NCI-H1105 treated with DMSO at 0.1 percent for 48 hours (cell line): ENCODE measurements at places on chromosomes 7 and 10.

DNA sequence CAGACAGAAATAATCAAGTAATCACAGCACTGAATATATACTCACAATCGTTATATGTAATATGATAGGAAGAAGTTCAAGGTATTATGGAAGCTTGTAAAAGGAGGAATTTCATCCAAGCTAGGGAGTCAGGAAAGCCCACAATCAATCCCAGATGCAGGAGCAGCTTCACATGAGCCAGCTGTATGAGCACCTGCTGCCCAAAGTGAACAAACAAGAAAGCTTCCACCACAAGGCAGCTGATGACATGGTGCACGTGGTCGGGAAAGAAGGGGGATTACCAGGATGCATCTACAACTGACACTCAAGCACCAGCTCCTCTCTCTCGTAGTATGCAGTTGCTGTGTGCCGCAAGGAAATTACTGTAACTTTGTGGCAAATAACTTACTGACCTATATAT is 225.2 kb downstream of the XPNPEP1 start:
- peak; percentile 6 for DNase-seq

DNA sequence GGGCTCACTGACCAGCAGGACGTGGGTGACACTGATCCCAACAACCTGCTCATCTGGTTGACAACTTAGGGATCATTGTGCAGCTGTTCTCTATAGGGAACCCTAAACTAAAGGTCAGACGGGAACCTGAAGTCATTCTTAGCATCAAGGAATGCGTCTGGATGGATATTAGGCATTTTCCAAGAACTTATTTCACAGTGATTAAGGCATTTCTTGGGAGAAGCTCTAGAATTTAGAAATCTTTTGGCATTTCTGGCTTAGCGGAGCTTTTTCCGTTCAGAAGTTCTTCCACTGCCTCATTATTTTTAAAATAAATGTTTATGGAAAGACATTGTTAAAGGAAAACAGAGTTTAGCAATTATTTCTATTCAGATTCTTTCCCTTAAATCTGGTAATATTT is 303.3 kb upstream of the IGFBP3 start:
- DNase-seq: no peak

DNA sequence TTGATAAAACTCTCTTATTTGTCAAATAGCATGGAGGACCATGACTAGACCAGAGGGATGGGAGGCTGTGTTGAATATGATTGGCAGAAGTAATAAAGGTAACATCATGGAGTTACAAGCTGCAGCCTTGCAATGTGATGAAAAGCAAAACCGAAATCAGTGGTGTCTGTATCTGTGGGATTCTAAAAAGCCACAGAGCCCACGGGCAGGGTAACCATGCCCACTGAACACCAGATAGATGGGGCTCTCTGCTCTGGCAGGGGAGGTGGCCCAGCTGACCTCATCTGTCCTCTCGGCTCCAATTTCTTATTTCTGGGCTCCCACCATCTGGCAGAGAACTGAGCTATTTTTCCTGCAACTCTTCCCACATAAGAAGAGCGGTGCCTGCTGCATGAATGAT is 1072.2 kb downstream of the GATA3 start:
- DNase-seq: no peak

- no peak for DNase-seq
Observed at GRCh38 chr7:82049891-82050533, 280.2 kb upstream of the HGF start.

GRCh38 chr10:96719200-96719599 is 1.1 kb downstream of the PIK3AP1 start:
- DNase-seq: no peak

- DNase-seq: no peak
Observed at GRCh38 chr10:36096576-36096975, 454.5 kb upstream of the FZD8 start.

- no peak for DNase-seq
Observed at GRCh38 chr7:16034353-16034752, 347.9 kb upstream of the MEOX2 start.

GRCh38 chr7:146002431-146003078 is 114.0 kb upstream of the CNTNAP2 start:
- DNase-seq: no peak

GRCh38 chr10:31157123-31158010 is 125.7 kb upstream of the ZNF438 start:
- DNase-seq: peak; percentile 69

GRCh38 chr10:104284846-104285245 is 15.9 kb downstream of the GSTO2 start:
- DNase-seq: no peak

GRCh38 chr10:83078645-83079044 is 1060.7 kb upstream of the GHITM start:
- no peak for DNase-seq

GRCh38 chr7:28704706-28705105 is 253.4 kb downstream of the TRIL start:
- DNase-seq: no peak

DNA sequence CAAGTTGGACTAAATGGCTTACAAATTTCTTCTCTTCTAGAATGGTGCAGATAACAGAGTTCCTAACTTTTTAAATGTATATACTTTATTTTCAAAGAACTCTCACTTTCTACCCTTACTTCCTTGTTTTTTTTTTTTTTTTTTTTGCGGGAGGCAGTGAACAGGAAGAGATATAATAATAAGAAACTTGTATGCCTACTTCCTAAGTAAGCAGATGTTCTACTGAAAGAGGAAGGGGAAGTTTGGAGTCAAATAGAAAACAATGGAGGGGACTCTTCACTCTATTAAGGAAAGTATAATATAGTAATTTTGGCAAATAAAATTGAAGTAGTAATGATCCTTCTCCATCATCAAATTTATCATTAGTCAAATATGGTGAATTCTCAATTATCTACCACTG is 754.0 kb downstream of the KCNMA1 start:
- no peak for DNase-seq

DNA sequence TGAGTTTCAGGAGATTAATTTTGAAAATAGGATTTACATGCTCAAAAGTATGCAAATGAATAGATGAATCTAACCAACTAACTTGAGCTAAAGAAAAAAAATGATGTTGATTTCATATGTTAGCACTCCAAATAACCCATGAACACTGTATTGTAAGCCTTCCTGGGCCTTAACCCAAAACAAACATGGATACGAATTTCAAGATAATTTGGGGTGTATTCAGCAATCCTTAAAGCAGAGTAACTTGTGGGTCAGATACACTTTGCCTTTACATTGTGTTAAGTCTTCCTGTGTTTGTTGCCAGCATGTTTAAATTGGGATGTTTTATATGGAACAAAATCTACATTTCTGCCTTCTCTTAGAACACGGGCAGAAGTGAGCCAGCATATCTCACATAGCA is 124.2 kb upstream of the WDR11 start:
- DNase-seq: no peak

GRCh38 chr10:18668026-18668425 is 8.8 kb downstream of the ARL5B start:
- no peak for DNase-seq

DNA sequence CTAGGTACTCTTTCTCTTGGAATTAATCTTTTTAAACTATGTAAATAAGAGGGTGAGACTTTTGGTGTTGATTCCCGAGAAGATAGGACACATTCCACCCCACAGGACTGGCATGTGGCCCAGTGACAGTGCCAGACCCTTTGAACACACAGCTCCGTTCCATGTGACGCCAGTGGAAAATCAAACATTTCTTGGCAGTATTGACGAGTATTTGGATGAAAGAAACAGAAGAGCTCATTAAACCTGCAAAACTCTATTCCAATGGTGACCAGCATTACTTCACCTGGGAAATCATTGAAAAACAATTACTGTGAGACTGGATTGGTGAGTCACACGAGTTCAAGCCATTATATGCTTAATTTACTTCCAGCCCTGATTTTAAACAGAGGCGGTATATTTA is 25.8 kb downstream of the AKR1E2 start:
- no peak for DNase-seq

DNA sequence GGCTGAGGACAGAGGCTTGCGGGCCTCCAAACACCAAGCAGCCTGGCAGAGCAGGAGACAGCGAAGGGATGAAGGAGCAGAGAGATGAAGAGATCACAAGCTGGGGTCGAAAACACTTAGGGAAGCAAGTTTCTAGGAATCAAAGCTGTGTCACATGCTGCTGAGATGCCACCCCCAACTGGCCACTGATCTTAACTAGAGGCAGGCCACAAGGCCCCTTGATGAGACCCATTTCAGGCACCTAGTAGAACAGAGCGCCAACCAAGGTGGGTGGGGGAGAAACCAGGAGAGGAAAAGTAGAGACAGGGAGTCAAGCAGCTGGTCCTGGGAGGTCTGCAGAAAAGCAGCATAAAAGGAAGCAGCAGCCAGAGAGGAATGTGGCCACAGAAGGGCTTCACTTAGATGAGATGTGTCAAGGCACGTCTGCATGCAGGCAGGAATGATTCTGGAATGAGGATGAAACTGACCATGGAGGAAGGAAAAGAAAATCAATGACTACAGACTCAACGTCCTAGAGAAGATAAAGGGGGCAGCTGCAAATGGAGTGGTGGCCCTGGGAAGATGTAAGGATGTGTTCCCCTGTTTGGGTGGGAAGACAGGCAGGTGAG is 85.0 kb upstream of the DDC start:
- no peak for DNase-seq

- DNase-seq: no peak
Observed at GRCh38 chr10:22648547-22648961, 65.8 kb downstream of the PIP4K2A start.

DNA sequence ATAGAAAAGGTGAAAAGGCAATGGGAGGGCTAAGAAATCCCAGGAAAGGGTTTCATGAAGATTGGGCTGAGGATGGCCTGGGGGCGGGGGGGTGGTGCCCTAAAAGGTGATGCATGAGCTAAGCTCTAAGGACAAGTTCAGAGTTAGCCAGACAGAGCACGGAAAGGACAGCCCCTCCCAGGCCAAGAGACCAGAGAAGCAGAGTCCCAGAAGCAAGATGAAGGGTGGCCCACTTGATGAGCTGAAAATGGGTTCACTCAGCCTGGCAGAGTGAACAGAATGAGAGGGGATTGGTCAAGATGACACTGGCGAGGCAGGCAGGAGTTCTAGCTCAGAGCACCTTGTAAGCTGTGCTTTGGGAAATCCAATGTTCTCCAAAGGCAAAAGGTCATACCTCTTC is 89.4 kb upstream of the GPR26 start:
- no peak for DNase-seq

GRCh38 chr7:19107356-19108146 is 9.9 kb downstream of the TWIST1 start:
- DNase-seq: no peak

- DNase-seq: no peak
Observed at GRCh38 chr10:3992382-3993178, 207.6 kb upstream of the KLF6 start.

DNA sequence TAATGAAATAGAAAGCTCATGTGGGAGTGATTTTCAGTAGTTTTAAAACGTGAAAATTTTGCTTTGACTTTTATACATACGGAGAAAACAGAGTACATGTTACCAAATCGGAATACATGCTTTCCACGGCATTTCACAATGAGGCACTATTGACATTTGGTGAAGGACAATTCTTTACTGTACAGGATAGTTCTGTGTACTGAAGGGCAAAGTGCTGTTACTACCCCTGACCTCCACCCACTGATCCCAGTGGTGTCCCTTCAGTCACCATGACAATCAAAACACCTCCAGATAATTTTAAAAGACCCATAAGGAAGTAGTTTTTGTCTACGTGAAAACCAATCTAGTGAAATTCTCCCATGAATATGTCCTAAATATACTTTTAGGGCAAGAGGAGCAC is 33.1 kb upstream of the ANK3 start:
- DNase-seq: no peak

DNA sequence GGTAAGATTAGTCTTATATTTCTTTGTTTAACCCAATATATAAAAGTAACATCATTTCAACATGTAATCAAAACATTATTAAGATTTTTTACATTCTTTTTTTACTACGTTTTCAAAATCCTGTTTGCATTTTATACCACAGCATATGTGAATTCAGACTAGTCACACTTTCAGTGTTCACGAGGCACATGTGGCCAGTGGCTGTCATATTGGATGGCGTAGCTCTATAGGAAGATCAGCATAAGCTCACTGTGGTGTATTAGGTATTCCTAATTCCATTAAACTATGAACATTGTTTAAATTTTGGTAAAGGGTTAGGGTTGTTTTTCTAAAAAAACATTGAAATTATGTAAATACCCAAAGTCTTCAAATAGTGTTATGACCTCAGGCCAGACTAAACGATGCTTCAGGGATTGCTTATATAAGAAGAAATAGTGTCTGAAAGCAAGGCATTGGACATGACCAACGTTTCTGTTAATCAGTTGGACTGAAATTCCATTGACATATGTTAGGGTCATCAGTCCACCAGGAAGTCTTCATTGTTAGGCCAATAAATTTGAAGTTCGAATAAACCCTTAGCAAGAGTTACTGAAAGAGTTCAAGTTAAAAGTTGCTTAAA is 97.0 kb downstream of the BICC1 start:
- no peak for DNase-seq

- DNase-seq: no peak
Observed at GRCh38 chr10:88243836-88244730, 339.0 kb downstream of the RNLS start.

GRCh38 chr7:152860310-152860709 is 100.8 kb downstream of the ACTR3B start:
- DNase-seq: no peak

DNA sequence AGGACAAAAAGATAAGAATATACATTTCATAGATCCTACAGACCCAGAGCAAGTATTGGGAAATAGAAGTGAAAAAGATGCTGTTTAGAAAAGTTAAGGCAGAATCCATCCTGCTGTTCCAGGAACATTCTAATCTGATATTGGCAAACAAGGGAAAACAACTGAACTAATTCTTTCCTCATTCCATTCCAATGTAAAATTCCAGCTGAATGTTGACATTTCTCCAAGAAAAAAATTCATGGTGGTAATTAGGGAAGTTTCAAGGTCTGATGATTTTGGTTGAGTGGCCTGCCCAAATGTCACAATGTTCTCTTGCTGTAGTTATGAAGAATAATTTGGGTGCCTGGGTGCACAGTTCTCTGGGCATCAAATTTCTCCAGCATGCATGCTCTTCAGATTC is 15.2 kb downstream of the PIP start:
- no peak for DNase-seq

DNA sequence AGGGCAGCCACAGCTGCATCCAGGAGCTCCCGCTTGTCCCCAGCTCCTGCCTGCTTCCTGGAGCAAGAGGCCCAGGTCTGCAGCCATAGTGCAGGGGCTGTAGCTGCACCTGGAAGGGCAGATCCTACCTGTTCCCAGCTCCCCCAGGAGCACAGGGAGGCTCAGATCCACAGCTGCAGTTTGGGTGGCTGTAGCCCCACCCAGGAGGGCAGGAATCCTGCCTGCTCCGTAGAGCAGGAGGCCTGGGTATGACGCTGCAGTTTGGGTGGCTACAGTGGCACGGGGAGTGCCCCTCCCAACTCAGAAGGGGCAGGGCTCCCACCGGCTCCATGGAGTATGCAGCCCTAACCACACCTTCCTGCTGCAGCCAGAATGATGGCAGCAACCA is 26.7 kb upstream of the CDCA7L start:
- no peak for DNase-seq

GRCh38 chr10:122558452-122558851 is 2.1 kb upstream of the DMBT1 start:
- no peak for DNase-seq
